ENCODE measurements at places on chromosomes 13 and 19.

DNA sequence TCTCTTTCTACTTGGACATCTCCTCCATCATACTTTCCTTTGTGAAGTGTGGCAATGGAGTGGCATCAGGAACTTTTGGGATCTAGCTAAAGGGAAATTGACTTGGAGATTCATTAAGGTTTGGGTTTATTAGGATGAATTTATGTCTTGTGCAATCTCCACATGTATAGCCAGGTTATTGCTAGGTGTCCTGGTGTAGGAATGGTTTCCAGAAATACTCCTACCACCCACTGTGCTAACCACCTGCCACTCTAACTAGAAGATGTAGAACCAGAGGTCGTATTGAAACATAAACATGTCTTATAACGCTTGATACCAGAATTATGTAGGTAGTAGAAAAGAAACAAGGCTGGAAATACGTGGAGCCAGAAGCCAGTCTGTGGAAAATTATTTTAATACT lies 38.1 kb upstream of the MED4 start:
- no peak for DNase-seq

DNA sequence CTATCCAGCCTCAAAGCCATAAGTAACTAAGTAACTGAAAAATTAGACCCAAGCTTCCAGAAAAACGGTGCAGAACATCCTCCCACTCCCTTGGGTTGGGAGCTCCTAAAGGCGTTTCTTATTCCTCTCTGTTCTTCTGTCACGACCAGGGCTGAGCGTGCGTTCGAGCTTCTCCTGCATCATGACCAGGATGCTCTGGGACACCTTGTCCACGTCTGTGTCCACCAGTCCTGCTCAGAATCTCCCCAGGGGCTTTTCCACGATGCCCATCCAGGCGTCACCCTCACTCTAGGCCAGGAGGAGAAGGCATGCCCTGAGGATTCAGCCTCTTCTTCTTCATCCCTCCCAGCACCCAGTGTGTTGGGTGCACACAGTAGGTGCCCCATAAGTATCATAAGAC lies 37.8 kb upstream of the GAS6 start:
- DNase-seq = no peak

DNA sequence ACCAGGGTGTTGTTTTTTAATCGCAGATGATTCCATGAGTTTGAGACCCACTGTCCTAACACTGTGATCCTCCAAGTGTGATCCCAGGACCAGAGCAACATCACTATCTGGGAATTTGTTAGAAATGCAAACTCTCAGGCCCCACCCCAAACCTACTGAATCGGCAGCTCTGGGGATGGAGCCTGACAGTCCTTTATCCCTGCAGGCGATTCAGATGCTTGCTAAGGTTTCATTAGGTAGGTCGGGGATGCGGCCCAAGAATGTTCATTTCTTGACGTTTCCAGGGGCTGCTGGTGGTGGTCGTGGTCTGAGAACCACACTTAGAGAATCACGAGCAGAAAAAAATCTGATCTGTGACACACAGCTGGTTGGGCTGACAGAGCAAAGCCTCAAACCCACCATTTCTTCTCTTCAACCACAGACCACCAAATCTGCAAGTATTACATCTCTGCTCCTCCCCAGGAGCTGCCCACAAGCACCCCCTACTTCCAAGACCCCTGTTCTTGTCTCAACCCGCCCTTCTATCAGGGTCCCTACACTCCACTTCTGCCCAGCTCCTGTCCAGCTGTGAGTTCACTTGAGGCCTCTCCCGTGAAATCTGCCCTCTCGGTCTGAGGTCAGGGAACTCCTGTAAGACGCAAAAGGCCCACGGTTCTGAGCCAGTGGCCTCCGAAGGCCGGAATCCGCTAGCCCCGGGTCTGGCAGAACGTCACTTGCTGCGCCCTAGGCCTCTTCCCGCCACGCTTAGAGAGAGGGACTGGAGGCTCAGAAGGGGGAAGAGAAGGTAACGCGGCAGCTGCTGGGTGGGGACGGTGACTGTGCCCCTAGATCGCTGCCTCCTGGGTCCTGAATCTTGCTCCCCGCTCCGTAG lies 1.1 kb upstream of the FARP1 start:
- DNase-seq = no peak

GRCh38 chr19:4380254-4380727 lies 20.1 kb downstream of the SH3GL1 start:
- no peak for DNase-seq

- DNase-seq = no peak
Measured at GRCh38 chr19:4749870-4750590, 26.4 kb upstream of the DPP9 start.

DNA sequence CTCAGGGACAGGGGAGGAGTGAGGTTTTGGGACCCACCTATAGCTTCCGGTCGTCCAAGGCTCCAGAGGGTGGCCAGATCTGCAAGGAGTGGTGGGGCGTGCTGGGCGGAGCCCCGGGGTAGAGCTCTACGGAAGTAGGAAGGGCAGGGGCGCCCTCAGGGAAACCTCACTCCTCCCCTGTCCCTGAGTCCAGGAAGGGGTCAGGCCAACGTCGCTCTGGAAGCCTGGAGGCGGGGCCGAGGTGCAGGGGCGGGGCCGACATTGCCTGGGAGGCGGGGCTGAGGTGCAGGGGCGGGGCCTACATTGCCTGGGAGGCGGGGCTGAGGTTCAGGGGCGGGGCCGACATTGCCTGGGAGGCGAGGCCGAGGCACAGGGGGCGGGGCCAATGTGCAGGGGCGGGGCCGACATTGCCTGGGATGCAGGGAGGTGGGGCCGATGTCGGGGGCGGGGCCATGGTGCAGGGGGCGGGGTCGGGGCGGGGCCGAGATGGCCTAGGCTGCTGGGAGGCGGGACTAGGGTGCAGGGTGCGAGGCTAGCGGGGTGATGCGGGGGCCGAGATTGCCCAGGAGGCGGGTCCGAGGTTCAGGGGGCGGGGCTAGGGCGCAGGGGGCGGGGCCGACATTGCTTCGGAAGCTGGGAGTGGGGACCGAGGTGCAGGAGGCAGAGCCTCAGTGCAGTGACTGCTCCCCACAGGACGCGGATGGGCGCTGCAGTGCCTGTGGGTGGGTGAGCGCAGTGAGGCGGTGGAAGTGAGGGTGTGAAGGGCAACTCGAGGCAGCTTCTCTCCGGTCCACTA lies 4.9 kb upstream of the PALM start:
- no peak for DNase-seq

DNA sequence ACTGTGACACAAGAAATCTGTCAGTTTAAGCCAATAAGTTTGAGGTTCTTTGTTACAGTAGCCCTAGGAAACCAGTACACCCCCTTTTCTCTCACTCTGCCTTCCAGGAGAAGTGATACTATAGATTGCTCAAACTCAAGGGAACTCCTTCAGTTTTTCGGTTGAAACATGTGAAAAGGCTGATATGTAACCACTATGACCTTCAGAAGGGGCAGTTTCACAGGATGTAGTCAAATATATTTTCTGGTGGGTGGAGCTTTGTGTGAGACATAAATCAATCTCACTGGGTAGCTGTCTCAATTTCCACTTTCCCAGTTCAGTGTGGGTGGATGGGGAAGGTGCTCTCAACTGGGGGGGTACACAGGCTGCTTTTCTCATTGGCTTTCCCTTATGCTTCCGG lies 41.7 kb downstream of the HTR2A start:
- no peak for DNase-seq

- no peak for DNase-seq
Measured at GRCh38 chr19:12723381-12723640, 421 bp downstream of the TNPO2 start.

- no peak for DNase-seq
Measured at GRCh38 chr19:17721821-17722220, 2.5 kb downstream of the MAP1S start.

GRCh38 chr19:34288381-34288780 lies 34.0 kb downstream of the GARRE1 start:
- no peak for DNase-seq

DNA sequence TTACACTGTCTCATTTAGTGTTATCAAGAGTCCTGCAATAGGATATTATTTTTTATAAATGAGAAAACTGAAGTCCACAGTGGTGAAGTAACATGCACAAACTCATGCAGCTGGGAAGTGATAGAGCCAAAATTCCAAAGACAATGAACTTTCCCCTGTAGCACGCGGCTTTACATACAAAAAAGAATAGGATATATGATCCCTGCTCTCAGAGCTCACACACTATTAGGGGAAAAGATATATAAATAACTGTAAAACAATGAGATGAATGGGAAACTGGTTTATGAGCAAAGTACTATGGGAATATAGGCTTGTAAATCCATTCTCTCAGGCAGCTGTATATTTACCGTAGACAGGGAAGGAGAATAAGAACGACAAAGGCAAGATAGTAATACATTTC lies 39.7 kb downstream of the THSD1 start:
- no peak for DNase-seq

GRCh38 chr13:114115191-114115671 lies 17.2 kb downstream of the RASA3 start:
- DNase-seq = no peak

DNA sequence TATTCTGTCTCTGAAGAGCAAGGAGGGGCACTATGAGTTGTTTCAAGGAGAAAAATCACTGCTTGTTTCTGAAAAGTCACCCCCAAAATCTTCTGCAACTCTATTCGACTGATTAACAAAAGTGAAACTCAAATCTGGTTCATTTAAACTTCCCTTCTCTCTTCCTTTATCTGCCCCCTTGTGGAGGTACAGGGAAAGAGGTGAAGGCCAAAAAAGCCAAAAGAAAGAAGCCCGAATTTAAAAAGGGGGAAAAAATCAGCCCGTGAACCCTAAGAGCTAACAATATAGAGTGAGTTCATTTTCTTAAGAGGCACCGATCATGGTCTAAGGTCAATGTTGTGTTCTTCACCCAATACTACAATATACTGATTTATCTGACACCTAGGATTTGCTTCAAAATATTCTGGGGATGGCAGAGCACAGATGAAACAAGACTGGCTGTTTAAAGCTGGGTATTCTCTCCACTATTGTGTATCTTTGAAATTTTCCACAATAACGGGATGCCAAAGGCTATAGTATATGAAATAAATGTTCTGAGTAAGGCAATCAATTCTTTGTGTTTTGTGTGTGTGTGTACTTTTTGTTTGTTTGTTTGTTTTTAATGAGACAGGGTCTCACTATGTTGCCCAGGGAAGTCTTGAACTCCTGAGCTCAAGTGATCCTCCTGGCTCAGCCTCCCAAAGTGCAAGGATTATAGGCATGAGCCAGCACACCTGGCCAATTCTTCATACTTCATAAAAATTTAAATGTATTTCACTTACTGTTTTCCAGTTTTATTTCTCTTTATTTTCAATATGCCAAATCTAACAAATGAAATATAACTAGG lies 55.0 kb upstream of the EEF1AKMT1 start:
- DNase-seq = no peak

GRCh38 chr13:36339600-36340155 lies 6.5 kb downstream of the SPART start:
- DNase-seq = no peak

DNA sequence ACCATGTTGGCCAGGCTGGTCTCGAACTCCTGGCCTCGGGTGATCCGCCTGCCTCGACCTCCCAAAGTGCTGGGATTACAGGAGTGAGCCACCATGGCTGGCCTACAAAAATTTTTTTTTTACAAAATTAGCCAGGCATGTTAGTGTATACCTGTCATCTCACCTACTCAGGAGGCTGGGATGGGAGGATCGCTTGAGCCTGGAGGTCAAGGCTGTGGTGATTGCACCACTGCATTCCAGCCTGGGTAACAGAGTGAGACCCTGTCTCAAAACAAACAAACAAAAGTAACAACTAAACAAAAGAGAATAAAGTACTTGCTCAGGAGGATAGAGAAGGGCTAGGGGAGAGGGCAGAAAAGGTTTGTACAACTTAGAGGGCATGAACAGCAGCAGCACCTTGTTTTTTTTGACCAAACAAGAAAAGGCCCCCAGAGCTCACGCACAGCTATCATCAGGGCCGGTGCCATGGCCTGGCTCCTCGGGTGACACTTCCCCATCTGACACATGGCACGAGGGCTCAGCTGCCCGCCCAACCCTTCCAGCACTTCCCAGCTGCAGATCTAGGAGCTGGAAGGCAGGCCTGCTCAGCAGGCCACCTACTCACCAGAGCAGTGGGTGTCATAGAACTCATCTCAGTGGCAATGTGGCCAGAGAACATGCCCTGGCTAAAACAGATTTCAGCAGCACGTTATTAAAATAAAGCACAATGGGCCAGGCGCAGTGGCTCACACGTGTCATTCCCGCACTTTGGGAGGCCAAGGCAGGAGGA lies 8.6 kb upstream of the SLC7A9 start:
- DNase-seq = no peak

GRCh38 chr13:87302931-87303330 lies 368.2 kb upstream of the SLITRK5 start:
- no peak for DNase-seq

DNA sequence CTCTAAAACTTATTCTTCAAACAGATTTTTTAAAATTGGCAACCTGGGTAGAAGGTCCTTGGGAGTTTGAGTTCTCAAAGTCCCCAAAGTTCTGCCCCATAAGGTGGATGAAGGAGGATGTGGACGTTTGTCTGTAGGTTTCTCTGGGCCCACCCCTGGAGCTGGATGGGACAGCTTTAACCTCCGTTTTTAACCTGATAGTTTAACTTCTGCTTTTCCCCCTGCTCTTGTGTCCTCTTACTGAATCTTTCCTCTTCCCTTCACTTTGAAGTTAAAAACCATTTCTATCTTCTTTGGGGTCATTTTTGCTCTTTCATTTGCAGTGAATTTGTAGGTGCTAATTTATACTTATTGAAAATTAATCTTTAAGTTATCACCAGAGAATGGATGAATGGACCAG lies 79.1 kb downstream of the ESD start:
- DNase-seq = no peak

GRCh38 chr19:6767081-6767356 lies 216 bp downstream of the SH2D3A start:
- DNase-seq = no peak

DNA sequence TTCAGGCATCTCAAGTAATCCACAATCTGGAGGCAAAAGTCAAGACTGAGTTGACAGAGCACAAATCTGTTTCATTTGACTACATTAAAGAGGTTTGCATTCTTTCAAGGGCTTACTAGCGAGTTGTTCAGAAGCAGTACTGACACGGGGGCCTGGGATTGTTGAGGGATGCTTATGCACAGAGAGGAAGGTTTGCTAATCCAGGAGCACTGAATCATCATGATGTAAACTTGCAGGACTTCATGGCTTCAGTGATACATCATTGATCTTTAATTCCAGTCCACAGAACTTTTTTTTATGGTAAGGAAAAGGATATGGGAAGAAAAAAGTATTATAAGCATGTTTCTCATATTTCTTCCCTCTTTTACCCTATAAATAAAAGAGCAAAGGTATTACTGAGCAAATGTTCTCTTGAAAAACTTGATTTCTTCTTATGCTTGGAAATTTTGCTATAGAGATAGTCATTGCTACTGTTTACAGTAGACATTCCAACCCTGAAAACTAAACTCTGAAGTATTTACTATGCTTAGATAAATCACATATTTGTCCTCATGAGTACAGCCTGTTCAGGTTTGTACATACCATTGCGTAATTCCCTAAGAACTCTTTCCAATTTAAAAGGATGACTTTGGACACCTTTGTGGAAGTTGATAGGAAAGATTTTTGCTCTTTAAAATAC lies 65.8 kb upstream of the KPNA3 start:
- DNase-seq = peak; percentile 99

- peak; percentile 54 for DNase-seq
Measured at GRCh38 chr13:75175575-75175974, 306.4 kb downstream of the TBC1D4 start.

GRCh38 chr19:38032151-38032550 lies 125.1 kb downstream of the SIPA1L3 start:
- peak; percentile 60 for DNase-seq

- DNase-seq = no peak
Measured at GRCh38 chr19:35207391-35207871, 21.1 kb downstream of the FAM187B start.

GRCh38 chr13:59696271-59696670 lies 467.5 kb downstream of the DIAPH3 start:
- DNase-seq = no peak

Data from non-pigmented ciliary epithelial cell (primary cell).